ENCODE measurements at places on chromosomes 2 and 18. TPM values are rescaled to one million over a fixed set of nuclear protein-coding genes. Genes with fewer than 3 reads are reported as not detected.

REG3G gene
- total RNA-seq = not detected

PLB1 gene
- total RNA-seq = 1.9 TPM

FAM228A gene
- total RNA-seq = not detected

TBR1 gene
- total RNA-seq = 0.05 TPM

SP110 gene
- 7.1 TPM for total RNA-seq

DSC2 gene
- 1.00 TPM for total RNA-seq

STAT4 gene
- 4.5 TPM for total RNA-seq

TRIM54 gene
- total RNA-seq = 1.2 TPM

VSNL1 gene
- total RNA-seq = not detected

SOCS6 gene
- total RNA-seq = 28.4 TPM

HAUS1 gene
- total RNA-seq = 35.1 TPM

RNF125 gene
- 0.26 TPM for total RNA-seq

C2orf66 gene
- total RNA-seq = 0.08 TPM

INPP5D gene
- total RNA-seq = 0.53 TPM

KLHL14 gene
- total RNA-seq = not detected

RTP5 gene
- total RNA-seq = not detected

TNFAIP6 gene
- total RNA-seq = 0.89 TPM

ROCK1 gene
- total RNA-seq = 19.3 TPM

KIAA2012 gene
- not detected for total RNA-seq

RBM43 gene
- 3.1 TPM for total RNA-seq

ALPG gene
- total RNA-seq = 0.42 TPM

EPAS1 gene
- 101 TPM for total RNA-seq

SOWAHC gene
- 9.6 TPM for total RNA-seq

APCDD1 gene
- total RNA-seq = 0.06 TPM

MYO5B gene
- 8.0 TPM for total RNA-seq

ST8SIA5 gene
- total RNA-seq = not detected

TRIB2 gene
- 1.1 TPM for total RNA-seq

RUFY4 gene
- total RNA-seq = not detected

LTBP1 gene
- 42.1 TPM for total RNA-seq

RESP18 gene
- total RNA-seq = not detected

TYMS gene
- total RNA-seq = 167 TPM

DRC1 gene
- 0.11 TPM for total RNA-seq

IL18R1 gene
- total RNA-seq = 1.0 TPM

ANKRD36B gene
- total RNA-seq = 5.0 TPM

TXNDC2 gene
- total RNA-seq = 0.06 TPM

ETAA1 gene
- 9.7 TPM for total RNA-seq
